ENCODE measurements at places on chromosomes 1 and 21. TPM values are rescaled to one million over a fixed set of nuclear protein-coding genes. Genes with fewer than 3 reads are reported as not detected.

- DNase-seq: peak; percentile 83
Observed at GRCh38 chr1:229059671-229060539, 211.0 kb upstream of the RAB4A start.

GRCh38 chr21:46667741-46668380 is 32.4 kb downstream of the PRMT2 start:
- DNase-seq: peak; percentile 79

DNA sequence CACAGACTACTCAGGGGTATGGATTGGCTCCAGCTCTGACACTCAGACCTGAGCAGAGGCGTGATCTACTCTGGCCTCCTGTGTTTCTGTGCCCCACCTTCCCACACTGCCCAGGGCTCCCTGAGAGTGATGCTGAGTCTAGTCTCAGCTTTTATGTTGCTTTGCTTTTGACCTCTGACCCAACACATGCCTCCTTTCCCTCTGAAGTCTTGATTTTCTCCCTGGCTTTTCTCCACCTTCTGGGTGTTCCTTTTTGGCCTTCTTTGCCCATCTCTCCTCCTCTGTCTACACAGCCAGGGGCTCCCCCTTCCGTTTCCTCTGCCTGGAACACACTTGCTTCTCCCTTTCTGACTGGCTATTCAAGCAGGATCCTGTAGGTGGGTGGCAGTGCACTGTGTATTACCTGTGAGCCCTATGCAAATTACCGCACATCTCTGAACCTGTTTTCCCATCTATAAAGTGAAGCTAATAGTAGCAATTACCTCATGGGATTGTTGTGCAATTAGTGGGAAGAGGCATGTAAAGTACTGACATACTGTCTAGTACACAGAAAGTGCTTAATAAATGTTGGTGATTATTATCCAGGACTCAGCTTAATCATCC is 13.7 kb upstream of the MEX3A start:
- DNase-seq: no peak

GRCh38 chr1:155139895-155140629 is at the start of gene DPM3:
Gene DPM3, minus strand, starts transcription at chr1:155140531. Its CDS starts 291 bp downstream, at chr1:155140240.
- peak; percentile 95 for DNase-seq

- DNase-seq: no peak
Observed at GRCh38 chr1:1137256-1138045, 21.6 kb upstream of the C1orf159 start.

GRCh38 chr21:41816583-41817165 is 49.8 kb upstream of the RIPK4 start:
- peak; percentile 74 for DNase-seq

DNA sequence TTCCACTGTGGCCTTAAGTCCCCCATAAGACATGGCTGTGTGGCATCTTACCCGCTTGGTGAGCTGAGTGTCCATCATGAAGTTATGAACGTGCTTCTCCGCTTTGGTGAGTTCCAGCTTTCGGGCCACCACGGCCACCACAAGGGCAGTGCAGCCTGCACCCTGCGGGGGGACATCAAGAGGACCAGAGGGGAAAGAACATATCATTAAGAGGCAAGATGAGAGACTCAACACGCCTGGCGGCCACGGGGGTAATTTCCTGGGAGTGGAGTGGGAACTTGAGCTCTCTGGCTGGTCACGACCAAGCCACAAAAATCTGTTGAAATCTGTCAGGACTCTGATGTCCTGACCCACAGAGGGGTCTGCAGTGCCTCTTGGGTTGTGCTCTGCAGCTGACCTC is 117.9 kb upstream of the ADAR start:
- DNase-seq: no peak

DNA sequence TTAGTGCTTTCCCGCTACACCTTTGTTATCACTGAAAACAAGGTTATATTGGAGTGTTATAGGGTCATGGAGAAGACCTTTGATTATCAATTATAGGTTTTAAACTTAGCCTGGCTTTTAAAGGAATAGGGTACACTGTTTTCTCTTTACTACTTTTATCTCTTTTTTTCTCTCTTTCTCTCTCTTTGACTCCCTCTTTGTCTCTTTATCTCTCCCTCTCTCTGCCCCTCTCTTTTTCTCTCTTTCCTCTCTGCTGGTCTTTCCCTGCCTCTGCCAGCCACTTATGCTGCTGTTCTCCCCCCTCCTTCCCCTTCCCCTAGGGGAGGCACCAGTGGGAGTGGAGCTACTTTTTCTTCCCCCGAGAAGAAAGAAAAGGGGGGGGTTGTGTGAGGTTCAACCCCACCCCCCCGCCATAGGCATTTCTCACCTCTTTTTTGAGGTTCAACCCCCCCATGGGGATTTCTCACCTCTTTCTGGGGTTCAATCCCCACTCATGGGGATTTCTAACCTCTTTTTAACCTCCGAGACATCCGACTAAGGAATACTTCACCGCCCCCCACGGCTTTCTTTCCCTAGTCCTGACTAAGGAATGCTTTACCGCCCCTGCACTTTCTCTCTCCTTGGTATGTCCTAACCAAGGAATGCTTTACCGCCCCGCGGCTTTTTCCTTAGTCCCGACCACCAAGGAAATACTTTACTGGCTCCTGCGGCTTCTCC is 17.2 kb upstream of the ZBTB8B start:
- DNase-seq: no peak

- no peak for DNase-seq
Observed at GRCh38 chr1:213332491-213332890, 281.4 kb downstream of the RPS6KC1 start.

Gene LORICRIN
- polyA plus RNA-seq: not detected

Gene EPHA8
- polyA plus RNA-seq: not detected

Gene TMEM52
- polyA plus RNA-seq: not detected

Gene S100A10
- polyA plus RNA-seq: 417 TPM

Gene CD1E
- polyA plus RNA-seq: not detected

Gene POLR3GL
- polyA plus RNA-seq: 73.4 TPM
